Activated T-helper 9 cell treated with anti-CD3 and anti-CD28 coated beads, Interleukin-2, amount 50 U/mL, for 16 hours (primary cell): ENCODE measurements at places on chromosomes 5 and 9.

GRCh38 chr9:27864644-27865438 is 291.6 kb upstream of the C9orf72 start:
- no peak for DNase-seq

DNA sequence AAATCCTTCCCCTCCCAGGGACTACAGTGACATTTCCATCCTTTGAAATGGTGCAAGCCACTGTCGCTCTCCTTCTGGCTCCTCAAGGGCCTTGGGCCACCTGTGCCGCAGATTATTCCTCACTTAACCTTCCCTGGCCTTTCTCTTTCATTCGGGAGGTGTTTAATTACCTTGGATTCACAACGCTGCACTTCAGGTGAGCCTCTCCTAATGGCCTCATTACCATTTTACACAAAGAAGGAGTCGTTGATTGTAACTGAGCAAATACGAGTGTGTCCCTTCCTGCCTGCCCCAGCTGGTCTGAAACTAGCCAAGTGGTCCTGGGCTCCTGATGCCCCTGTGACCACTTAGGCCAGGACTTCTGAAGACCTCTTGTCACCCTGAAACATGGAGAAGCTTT is 205.0 kb downstream of the CRB2 start:
- DNase-seq = no peak

GRCh38 chr5:95760273-95761191 is 29.4 kb downstream of the RHOBTB3 start:
- DNase-seq = no peak

GRCh38 chr9:23587903-23588302 is 238.1 kb downstream of the ELAVL2 start:
- DNase-seq = no peak

- no peak for DNase-seq
These were observed 76.8 kb downstream of the ZDHHC21 start for GRCh38 chr9:14616188-14616982.

DNA sequence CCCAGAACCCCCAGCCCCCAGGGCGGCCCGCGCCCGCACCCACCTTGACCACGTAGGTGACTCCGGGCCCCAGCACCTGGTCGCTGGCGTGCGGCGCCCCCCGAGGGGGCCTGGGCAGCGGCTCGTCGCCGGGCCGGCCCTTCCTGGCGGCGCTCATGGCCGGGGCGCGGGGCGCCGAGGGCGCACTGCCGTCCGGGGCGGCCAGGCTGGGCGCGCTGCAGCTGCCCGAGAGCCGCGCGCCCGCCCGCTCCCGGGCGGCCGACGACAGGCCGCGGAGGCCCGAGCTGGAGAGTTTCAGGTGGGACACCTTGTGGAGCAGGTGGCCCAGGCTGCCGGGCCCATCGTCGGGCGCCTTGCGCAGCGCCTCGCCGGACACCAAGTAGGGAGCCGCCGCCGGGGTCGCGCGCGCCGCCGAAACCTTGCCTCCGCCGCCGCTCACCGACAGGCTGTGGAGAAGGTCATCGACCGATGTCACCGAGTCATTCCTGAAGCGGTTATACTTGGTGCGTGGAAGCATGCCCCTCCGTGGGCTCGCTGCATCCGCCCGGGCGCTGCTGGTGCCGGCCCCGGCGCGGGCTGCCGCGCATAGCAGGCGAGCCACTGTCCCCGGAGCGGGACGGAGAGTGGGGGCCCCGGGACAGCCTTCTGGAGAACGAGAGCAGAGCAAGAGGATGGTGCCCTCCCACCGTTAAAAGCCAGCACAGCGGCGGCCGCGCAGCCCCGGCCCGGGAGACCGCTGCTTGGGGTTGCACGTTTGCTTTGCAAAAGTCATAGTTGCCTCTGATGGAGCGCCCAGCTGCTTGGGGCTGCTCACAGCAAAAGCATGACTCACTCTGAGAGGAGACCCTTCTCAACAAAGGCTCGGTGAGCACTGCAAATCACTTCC is at the start of gene SHC3:
TSS of gene SHC3 (minus strand) at position 875 of the 886 bp plus-strand sequence. CDS start at position 517, 358 bp downstream.
- DNase-seq = no peak

GRCh38 chr9:121261107-121261460 is 6.9 kb upstream of the GSN start:
- DNase-seq = no peak

GRCh38 chr9:12784461-12785259 is 9.8 kb downstream of the LURAP1L start:
- no peak for DNase-seq

DNA sequence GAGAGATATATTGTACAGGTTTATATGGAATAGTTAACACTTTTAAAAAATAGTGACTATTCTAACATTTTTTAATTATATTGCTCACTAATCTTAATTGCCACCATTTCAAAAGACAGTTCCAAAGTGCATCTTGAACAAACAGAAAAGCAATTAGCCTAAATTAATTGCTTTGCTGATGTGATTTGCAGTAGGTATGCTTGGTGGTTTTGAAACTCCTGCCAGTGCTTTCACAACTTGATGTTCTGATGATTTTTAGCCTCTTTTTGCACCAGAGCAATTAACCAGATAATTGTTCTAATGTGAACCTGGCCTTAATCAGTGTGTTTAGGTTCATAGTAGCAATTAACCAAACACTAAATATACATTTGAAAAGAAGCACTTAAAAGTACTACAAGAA is 207.6 kb downstream of the FBXL17 start:
- no peak for DNase-seq

- DNase-seq = no peak
These were observed 3.4 kb downstream of the C1QTNF3 start for GRCh38 chr5:34039398-34040157.

DNA sequence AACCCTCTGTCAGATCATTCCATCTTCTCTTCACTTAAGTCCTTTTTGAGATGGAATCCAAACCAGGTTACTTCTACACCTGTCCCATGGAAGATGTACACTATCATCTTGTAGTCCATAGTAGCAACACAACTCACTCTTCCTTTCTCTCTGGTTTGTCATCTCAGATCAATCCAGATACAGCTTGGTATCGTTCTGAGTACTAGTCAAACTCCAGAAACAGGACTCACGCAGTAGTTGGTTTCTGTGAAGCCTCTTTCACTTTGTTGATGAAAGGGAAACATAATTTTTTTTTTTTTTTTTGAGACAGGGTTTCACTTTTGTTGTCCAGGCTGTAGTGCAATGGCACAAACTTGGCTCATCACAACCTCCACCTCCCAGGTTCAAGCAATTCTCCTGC is 484.0 kb downstream of the PRDM9 start:
- DNase-seq = no peak

GRCh38 chr5:120806202-120806601 is 342.1 kb downstream of the PRR16 start:
- DNase-seq = no peak

GRCh38 chr9:12759761-12760160 is 15.1 kb upstream of the LURAP1L start:
- DNase-seq = no peak

DNA sequence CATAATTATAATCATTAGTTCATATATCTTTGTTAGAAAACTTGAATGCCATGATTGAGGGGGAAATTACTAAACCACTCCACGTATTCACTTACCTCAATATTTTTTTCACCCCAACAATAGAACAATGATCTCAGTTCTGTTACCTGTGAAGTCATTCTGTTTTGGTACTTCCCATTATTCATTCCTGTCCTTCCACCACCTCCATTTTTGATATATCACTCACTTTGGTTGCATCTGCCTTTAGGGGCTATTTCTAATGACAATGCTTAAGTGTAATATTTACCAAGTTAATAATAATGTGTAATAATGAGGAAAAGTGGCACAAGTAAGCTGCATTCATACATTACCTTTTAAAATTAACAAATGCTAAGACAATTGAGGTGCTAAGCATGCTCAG is 218.4 kb downstream of the SPATA31D1 start:
- DNase-seq = no peak

DNA sequence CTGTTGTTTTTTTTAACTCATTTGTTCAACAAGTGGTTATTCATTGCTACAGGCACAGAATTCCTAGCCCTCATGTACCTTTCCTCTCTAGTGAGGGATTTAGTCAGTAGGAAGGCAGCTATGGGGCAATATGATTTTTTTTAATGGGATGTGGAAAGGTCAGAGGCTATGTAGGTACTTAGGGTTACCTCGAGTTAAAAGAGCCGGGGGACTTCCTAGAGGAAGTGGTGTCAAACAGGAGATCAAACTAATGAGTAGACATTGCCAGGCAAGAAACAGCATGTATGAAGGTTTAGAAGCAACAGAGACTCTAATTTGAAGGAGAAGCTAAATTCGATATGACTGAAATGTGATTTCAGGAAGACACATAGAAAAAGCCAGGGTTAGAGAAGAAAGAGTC is 50.7 kb downstream of the ITGA2 start:
- DNase-seq = no peak

DNA sequence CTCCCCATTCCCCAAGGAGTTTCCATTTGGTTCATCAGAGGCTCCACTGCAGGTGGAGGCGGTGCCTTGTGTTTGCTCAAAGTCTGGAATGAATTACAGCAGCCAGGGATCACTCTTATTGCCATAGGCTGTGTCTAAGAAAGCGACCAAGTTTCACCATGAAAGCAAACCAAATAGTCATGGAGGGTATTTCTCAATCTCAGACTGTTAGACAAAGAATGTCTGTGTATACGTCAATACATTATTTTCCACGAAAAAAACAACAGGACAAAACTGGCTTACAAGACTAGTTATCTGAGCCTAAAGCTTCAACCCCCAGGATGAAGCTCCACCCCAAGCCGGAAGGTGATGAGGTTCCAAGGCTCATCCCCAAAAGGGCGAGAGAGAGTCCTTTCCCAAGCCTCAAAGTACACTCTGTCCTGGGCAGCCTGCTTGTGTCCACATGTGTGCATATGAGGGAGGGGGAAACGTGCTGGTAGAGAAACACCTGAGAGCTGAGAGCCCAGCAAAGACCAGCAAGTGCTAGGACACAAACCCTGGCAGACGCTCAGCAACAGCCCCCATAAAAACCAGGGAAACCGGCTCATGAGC is 4.3 kb downstream of the B4GALT1 start:
- no peak for DNase-seq

GRCh38 chr9:123220127-123220526 is 48.3 kb downstream of the STRBP start:
- no peak for DNase-seq

- no peak for DNase-seq
These were observed 113.6 kb upstream of the TSLP start for GRCh38 chr5:110957934-110958333.

GRCh38 chr5:91038180-91038808 is 344.8 kb downstream of the ARRDC3 start:
- no peak for DNase-seq

GRCh38 chr5:105740242-105740641 is 1930.5 kb downstream of the EFNA5 start:
- no peak for DNase-seq

DNA sequence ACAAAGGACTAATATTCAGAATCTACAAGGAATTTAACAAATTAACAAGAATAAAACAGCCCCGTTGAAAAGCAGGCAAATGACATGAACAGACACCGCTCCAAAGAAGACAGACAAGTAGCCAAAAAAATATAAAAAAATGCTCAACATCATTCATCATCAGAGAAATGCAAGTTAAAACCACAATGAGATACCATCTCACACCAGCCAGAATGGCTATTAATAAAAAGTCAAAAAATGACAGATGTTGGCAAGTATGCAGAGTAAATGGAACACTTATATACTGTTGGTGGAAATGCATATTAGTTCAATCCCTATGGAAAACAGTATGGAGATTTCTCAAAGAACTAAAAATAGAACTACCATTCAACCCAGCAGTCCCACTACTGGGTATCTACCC is 302.7 kb upstream of the RGMB start:
- DNase-seq = no peak

GRCh38 chr9:70986984-70987383 is 134.4 kb downstream of the TRPM3 start:
- no peak for DNase-seq

GRCh38 chr5:66738136-66738535 is 141.9 kb downstream of the MAST4 start:
- no peak for DNase-seq
